ENCODE measurements at places on chromosomes 11 and 22.

GRCh38 chr11:31815711-31816467, 4.8 kb upstream of the PAX6 start:
- no peak for DNase-seq

GRCh38 chr11:10021563-10021962, 272.5 kb downstream of the SBF2 start:
- no peak for DNase-seq

DNA sequence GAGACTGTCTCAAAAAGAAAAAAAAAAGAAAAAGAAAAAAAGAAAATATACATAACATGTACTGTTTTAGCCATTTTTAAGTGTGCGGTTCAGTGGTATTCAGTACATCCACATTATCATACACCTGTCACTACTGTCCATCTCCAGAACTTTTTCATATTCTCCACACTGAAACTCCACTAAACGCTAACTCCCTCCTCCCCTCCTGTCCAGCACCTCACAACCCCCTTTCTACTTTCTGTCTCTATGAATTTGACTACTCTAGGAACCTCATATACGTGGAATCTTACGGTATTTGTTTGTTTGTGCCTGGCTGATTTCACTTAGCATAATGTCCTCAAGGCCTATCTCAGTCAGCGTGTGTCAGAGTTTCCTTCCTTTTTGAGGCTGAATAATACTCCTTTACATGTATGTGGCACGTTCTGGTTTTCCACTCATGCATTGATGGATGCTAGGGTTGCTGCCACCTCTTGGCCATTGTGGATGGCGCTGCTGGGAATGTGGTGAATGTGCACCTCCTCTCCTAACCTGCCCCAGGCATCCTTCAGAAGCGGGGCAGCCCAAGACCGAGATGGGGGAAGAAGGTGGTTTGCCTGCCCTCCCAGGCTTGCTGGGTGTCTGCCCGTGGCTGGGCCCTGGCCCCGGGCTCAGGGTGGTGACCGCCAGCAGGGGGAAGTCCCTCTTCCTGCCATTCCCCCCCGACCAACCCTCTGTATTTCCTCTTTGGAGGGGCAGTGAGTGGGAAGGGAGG, 60.5 kb downstream of the BCR start:
- DNase-seq: no peak

GRCh38 chr11:130431331-130431773, 2.9 kb upstream of the ADAMTS8 start:
- DNase-seq: no peak

- no peak for DNase-seq
Observed at GRCh38 chr11:71279916-71280645, 27.7 kb upstream of the SHANK2 start.

- DNase-seq: no peak
Observed at GRCh38 chr22:29470159-29470855, 9.7 kb upstream of the NEFH start.

DNA sequence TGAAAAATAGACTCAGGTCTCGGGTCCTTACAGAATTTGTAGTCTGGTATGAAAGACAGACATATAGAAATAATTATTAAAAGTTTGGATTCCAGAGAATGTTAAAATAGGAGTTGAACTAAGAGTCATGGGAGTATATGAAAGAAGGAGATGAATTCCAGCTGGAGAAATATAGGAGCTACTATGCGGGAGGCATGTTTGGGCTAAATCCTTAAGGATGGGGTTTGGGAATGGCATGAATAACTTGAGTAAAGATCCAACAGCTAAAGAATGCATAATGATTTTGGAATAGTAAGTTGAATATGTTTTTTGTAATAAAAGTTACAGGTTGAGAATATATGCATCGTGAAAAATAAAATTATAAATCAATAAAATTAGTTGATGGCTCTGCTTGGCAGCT, 129.4 kb upstream of the SLC5A12 start:
- DNase-seq: no peak

DNA sequence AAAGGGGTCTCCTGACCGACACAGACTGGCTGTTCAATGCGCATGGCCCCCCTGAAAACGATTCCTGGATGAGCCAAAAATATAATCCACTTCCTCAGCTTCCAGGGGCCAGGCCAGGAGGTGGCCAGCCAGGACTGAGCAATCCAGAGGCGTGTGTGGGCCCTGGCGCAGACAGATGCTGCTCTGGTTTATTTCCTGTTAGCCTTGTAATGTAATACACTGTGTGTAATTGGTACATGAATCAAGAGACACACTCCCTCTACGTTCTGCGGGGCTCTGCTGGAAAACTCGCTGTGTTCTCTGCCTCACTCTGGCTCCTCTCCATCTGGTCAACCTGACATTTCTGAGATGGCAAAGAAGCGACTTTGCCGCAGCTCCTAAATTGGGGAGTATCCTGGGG, 26.3 kb upstream of the ISX start:
- no peak for DNase-seq

Data from HS-5 (cell line).